ENCODE measurements at places on chromosomes 3 and 15.

GRCh38 chr3:176692966-176693785 lies 504.1 kb downstream of the TBL1XR1 start:
- no peak for DNase-seq

- DNase-seq, result no peak
Measured at GRCh38 chr3:133835961-133836360, 30.3 kb downstream of the SRPRB start.

GRCh38 chr15:81780966-81781365 lies 264.9 kb downstream of the MEX3B start:
- no peak for DNase-seq

- DNase-seq, result no peak
Measured at GRCh38 chr3:19931767-19932188, 2.2 kb downstream of the EFHB start.

GRCh38 chr3:61268644-61269043 lies 17.4 kb upstream of the FHIT start:
- no peak for DNase-seq

- no peak for DNase-seq
Measured at GRCh38 chr15:89114990-89115389, 26.7 kb downstream of the ABHD2 start.

- no peak for DNase-seq
Measured at GRCh38 chr3:27349832-27350231, 19.4 kb downstream of the NEK10 start.

- DNase-seq, result no peak
Measured at GRCh38 chr3:134331811-134332199, 42.4 kb downstream of the AMOTL2 start.

- no peak for DNase-seq
Measured at GRCh38 chr3:23743141-23743784, 62.5 kb upstream of the UBE2E1 start.

DNA sequence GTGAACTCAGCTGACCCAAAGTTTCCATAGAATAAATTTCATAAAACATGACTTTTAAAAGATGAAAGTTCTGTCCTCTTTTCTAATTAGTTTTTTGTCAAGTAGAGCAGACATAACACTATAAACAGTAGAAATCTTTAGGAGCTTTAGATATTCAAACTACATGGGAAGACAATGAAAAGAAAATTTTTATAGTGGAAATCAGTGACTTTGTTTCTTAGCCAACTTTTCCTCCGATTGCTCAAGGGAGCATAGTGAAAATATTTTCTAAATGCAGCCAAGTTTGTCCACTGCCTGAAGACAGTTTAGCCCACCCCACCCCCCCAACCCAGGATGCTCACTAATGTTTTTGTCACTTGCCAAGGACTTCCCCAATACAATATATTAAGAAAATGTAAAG lies 114.9 kb downstream of the PLD1 start:
- no peak for DNase-seq

DNA sequence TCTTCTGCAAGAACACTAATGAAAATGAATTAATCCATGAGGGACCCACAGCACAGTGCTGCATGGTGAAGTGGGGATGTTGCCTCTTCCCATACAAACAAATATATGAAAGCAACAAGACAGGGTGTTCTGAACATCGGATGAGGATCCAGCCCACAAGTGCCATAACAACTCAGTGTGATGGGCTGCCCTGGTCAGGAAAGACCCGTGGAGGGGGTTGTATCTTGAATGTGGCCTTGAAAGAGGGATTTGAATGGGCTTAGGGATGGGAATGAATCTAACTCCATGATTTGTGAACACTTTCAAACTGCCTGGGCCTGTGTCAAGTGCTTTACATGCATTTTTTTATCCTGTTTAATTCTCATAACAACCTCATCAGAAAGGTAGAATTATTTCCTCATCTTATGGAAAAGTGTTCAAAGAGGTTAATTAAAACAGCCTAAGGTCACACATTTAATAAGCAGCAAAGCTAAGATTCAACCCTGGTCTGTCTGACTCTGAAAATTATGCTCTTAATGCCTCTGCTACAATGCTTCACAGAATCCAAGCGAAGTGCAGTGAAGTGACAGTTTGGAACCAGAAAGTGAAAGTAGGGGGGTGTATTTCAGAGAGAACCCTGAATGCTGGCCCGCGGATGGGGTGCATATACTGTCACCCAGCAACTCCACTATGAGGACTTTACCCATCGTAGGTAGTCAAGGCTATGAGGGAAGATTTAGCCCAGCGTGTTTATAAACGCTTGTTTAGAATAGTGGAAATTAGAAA lies 65.6 kb upstream of the HEG1 start:
- DNase-seq, result no peak

DNA sequence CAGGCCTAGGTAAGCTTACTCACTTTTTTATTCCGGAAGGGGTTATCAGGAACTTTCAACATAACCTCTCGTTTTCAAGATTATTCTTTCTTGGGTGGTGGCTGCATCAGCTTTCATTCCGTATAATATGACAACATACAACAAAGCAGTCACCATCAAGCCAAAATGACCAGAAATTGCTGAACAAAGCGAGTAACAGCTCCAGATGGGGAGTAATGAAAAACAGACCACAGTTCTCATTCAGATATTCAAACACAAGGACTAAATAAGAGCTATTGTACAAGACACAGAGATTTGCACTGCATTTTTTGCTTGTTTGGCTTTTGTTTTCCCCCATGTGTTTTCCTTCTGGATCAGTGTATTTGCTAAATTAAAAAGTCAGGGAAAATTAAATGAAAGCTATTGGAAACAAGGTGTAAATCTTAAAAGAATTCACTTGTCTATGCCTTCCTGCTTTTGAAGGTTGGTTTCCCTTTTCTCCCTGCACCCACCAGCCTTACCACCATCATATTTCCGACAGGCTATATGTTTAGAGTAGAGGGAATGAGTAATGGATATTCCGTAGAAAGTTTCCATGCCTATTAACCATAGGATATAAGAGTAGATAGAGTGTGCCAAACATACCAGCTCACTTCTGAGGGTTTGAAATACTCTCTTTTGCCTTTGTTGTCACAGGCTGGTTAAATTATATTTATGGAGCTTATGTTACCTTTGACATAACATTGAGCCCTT lies 213.6 kb downstream of the RBMS3 start:
- DNase-seq, result no peak

- no peak for DNase-seq
Measured at GRCh38 chr3:4271834-4272233, 31.3 kb upstream of the SETMAR start.

- no peak for DNase-seq
Measured at GRCh38 chr3:147655236-147655635, 246.1 kb downstream of the ZIC1 start.

DNA sequence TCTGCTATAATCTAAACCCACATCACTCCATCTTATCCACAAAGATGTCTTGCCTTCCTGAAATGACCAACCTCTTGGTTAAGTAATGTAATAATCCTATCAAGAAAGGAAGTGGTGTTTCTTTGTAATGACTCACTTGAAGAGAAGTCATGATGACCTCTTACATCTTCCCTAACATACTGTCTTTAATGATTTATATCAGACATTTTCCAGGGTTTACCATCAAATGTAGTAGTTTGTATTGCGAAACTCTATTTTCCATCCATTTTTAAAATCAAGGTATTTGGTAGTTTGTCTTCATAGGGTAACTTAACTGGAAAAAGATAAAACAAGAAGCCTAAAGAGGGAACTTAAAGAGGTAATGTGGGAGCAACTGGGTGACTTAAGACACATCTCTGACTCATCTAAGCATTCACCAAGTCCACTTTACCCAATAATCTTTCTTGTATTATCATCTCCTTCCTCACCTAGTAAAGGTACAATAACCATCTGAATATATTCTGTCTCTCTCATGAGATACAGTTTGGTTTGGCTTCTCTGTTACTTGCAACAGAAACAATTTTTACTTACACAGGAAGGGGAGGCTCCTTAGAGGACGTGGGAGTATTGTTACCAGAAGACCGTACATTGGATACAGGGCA lies 5.7 kb upstream of the MAPK6 start:
- DNase-seq, result no peak

DNA sequence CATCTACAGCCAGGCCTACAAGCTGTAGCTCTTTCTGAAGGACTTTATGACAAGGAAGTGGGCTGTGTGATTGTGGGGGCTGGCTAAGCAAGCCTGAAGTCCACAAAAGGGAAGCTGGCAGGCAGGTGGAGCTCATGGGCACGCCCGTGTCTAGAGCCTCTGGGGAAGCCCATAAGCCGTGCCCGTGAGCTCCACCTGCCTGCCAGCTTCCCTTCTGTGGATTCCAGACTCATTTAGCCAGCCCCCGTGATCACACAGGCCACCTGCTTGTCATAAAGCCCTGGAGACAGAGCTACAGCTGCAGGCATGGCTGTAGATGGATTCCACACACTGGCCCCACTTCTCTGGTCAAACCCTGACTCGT lies 15.2 kb downstream of the EFCC1 start:
- DNase-seq, result no peak

GRCh38 chr15:98939311-98940080 lies 68.1 kb downstream of the PGPEP1L start:
- no peak for DNase-seq

DNA sequence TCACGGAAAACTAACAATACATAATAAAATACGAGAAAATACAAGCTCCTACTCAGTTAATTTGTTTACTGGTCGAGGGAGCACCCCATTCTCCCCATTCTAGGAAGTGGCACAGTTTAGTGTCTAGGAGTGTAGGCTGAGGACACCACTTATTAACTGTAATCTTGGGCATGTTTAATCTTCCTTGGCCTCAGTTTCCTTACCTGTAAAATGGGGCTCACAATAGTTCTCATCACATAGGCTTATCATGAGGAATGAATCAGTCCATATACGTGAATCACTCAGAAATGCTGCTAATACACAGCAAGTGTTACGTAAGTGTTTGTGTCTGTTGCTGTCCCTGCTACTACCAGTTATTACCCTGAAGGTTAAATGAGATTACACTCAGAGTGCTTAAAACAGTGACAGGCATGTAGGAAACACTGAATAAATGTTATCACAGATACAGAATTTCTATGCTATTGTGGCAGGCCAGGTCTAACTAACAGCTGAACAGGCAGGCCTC lies 210.2 kb downstream of the OSBPL10 start:
- DNase-seq, result no peak

DNA sequence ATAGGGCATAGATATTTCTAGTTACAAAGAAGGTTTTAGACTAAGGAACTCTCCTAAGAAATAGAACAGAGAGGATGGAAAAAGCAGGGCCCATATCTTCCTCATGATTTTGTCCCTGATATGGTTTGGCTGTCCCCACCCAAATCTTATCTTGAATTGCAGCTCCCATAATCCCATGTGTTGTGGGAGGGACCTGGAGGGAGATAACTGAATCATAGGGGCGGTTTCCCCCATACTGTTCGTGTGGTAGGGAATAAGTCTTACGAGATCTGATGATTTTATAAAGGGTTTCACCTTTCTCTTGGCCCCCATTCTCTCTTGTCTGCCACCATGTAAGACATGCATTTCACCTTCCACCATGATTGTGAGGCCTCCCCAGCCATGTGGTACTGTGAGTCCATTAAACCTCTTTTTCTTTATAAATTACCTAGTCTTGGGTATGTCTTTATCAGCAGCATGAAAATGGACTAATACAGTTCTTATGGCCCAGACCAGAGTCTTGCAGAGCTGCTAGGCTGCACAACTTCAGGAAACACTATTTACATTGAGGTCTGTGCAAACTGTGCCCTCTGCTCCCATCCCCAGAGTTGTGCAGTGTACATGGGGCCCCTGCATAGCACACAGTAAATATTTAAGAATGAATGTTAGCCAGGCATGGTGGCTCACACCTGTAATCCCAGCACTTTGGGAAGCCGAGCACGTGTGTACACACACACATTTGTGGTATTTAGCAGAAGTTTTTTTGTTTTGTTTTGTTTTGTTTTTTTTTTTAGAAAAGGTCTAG lies 20.3 kb upstream of the CA12 start:
- DNase-seq, result no peak

DNA sequence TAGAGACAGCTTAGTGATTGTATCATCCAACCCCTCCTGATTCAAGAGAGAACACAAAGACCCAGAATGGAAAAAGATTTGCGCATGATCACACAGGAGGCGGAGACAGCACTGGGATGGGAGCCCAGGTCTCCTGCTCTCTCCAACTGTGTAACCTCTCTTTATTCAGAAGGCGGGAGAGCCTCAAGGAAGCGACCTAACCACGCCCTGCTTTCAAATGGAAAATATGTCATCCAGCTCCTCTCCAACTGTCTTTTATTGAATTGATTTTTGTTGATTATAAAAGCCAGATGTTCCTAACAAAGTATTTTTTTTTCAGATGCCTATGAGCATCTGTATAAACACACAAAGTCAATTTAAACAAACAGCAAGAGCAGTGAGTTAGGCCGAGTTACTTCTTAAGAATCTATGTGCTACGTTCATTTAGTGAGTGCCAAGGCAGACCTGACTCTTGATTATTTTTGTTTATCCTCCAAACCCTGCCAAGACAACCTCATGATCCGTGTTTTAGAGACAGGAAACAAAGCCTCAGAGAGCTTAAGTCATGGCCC lies 74.5 kb downstream of the BFSP2 start:
- peak; percentile 89 for DNase-seq

- DNase-seq, result no peak
Measured at GRCh38 chr3:153835540-153835939, 285.6 kb upstream of the ARHGEF26 start.

GRCh38 chr15:70518201-70519003 lies 245.0 kb downstream of the UACA start:
- DNase-seq, result peak; percentile 65

DNA sequence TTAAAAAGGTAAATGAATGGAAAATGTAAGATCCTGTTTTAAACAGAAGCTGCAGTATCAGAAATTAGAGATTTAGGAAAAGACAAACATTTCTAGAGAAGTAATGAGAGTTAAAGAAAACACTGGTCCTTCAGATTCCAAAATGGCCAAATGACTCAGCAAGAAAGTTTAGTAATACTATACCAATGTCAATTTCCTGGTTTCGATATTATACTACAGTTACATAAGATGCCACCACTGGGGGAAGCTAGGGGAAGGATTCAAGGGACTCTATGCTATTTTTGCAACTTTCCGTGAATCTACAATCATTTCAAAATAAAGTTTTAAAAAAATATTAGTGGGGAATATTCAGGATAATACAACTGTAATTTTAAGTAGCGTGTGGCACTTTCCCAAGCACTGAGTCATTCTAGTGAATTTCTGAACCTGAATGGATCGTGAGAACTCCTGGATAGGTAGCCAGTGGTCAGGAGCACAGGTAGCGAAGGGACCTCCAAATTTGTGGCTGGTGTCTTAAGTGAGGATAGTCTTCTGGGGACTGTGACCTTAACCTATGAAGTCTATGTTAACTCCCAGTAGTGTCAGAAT lies 37.6 kb downstream of the TMCC1 start:
- DNase-seq, result no peak

GRCh38 chr15:73906346-73907034 lies 19.8 kb upstream of the LOXL1 start:
- DNase-seq, result no peak

GRCh38 chr15:69032031-69032430 lies 17.5 kb downstream of the NOX5 start:
- DNase-seq, result no peak

- no peak for DNase-seq
Measured at GRCh38 chr3:19931180-19931692, 2.8 kb downstream of the EFHB start.

GRCh38 chr3:81891055-81891895 lies 129.8 kb upstream of the GBE1 start:
- no peak for DNase-seq

- DNase-seq, result no peak
Measured at GRCh38 chr3:169215461-169216352, 447.8 kb downstream of the MECOM start.
